Activated CD8-positive, alpha-beta memory T cell treated with anti-CD3 and anti-CD28 coated beads, Interleukin-2, amount 10 ng/mL, durations not matched to agents 7 days and 5 days (primary cell): ENCODE measurements at places on chromosomes 3 and 15. TPM values are rescaled to one million over a fixed set of nuclear protein-coding genes. Genes with fewer than 3 reads are reported as not detected.

The POU1F1 gene
- not detected for total RNA-seq

The SPATA12 gene
- total RNA-seq, result not detected

The RNU6-1 gene
- total RNA-seq, result not detected

The USP13 gene
- 9.5 TPM for total RNA-seq

The ZMYND10 gene
- 2.9 TPM for total RNA-seq

The ULK3 gene
- total RNA-seq, result 58.6 TPM

The CACNA1D gene
- 0.41 TPM for total RNA-seq

The IL5RA gene
- total RNA-seq, result not detected

The KBTBD8 gene
- 10.4 TPM for total RNA-seq

The TMC3 gene
- total RNA-seq, result not detected

The CELF6 gene
- 0.33 TPM for total RNA-seq

The RHCG gene
- not detected for total RNA-seq

The AADACL2 gene
- total RNA-seq, result not detected

The TERC gene
- 10.5 TPM for total RNA-seq

The SYNPR gene
- total RNA-seq, result not detected

The SGO1 gene
- 43.5 TPM for total RNA-seq

The NEK10 gene
- 0.73 TPM for total RNA-seq

The MGLL gene
- total RNA-seq, result 3.4 TPM

The USP50 gene
- not detected for total RNA-seq

The GOLGA8O gene
- 7.8 TPM for total RNA-seq

The PDZRN3 gene
- total RNA-seq, result not detected

The CYP8B1 gene
- total RNA-seq, result not detected

The UCN2 gene
- not detected for total RNA-seq

The BNC1 gene
- not detected for total RNA-seq

The CDC25A gene
- total RNA-seq, result 39.4 TPM

The FOXL2NB gene
- total RNA-seq, result not detected

The ARNT2 gene
- not detected for total RNA-seq

The PLIN1 gene
- total RNA-seq, result 0.12 TPM

The CD96 gene
- total RNA-seq, result 311 TPM

The ZNF385D gene
- not detected for total RNA-seq

The CMTM8 gene
- 4.4 TPM for total RNA-seq

The CX3CR1 gene
- total RNA-seq, result 3.7 TPM

The FBXW12 gene
- total RNA-seq, result not detected

The TRIM71 gene
- total RNA-seq, result not detected

The CHRNA5 gene
- 2.3 TPM for total RNA-seq

The MINAR1 gene
- total RNA-seq, result 0.99 TPM

The PATL2 gene
- total RNA-seq, result 38.4 TPM

The RFTN1 gene
- 78.0 TPM for total RNA-seq

The UQCC5 gene
- total RNA-seq, result 15.5 TPM

The WNT7A gene
- total RNA-seq, result not detected

The TIMP4 gene
- not detected for total RNA-seq

The MKRN3 gene
- 1.4 TPM for total RNA-seq

The RTP3 gene
- total RNA-seq, result not detected

The ARIH1 gene
- total RNA-seq, result 134 TPM

The RFT1 gene
- total RNA-seq, result 38.3 TPM

The GHSR gene
- not detected for total RNA-seq

The CD86 gene
- total RNA-seq, result 25.3 TPM

The AVEN gene
- 11.8 TPM for total RNA-seq

The ANKRD63 gene
- total RNA-seq, result not detected
